ENCODE measurements at places on chromosomes 6 and 20.

GRCh38 chr20:64232794-64233193, 22.8 kb upstream of the PCMTD2 start:
- no peak for DNase-seq

DNA sequence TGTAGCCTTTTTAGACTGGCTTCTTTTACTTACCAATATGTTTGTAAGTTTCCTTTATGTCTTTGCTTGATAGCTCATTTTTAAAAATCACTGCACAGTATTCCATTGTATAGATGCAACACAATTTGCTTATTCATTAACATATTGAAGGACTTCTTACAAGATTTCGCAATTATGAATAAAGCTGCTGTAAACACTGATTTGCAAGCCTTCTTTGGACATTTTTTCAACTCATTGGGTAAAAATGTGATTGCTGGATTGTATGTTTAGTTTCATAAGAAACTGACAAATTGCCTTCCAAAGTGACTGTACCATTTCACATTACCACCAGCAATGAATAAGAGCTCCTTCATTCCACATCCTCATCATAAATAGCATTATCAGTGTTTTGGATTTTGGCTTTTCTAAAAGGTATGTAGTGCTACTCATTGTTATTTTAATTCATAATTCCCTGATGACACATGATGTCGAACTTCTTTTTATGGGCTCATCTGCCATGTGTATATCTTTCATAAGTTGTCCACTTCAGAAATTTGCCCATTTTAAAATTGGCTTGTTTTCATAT, 80.7 kb downstream of the TFAP2B start:
- DNase-seq: no peak

GRCh38 chr20:1415667-1416468, 23.0 kb upstream of the FKBP1A start:
- DNase-seq: peak; percentile 96

- no peak for DNase-seq
Observed at GRCh38 chr6:111775145-111775922, 97.9 kb downstream of the FYN start.

All from trophoblast cell (in vitro differentiated cells and primary cell).